ENCODE measurements at places on chromosomes 7 and 10. TPM values are rescaled to one million over a fixed set of nuclear protein-coding genes. Genes with fewer than 3 reads are reported as not detected.

- DNase-seq = no peak
Measured at GRCh38 chr10:23001901-23002516, 74.2 kb downstream of the ARMC3 start.

OR6B1 gene
- not detected for total RNA-seq

- peak; percentile 91 for DNase-seq
Measured at GRCh38 chr7:106770191-106770590, 94.9 kb upstream of the PIK3CG start.

GRCh38 chr10:111246814-111247452 is 170.1 kb downstream of the ADRA2A start:
- DNase-seq = no peak

PFKP gene
- 273 TPM for total RNA-seq

MRPS33 gene
- total RNA-seq = 15.3 TPM

DNA sequence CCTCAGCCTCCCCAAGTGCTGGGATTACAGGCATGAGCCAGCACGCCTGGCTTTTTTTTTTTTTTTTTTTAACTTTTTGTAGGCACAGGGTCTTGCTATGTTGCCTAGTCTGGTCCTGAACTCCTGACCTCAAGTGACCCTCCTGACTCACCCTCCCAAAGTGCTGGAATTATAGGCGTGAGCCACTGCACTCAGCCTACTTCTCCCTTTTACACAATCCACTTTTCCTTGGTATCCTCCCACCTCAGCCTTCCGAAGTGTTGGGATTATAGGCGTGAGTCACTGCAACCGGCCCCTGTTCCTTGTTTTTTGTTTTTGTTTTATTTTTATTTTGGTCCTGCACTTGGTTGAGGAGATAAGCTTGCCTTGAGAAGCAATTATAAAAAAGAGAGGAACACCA is 75.9 kb upstream of the KMT2C start:
- no peak for DNase-seq
